ENCODE measurements at places on chromosomes 5 and 9. TPM values are rescaled to one million over a fixed set of nuclear protein-coding genes. Genes with fewer than 3 reads are reported as not detected.

- no peak overlapping the region for H3K4me3 ChIP-seq
- H3K36me3 ChIP-seq = no peaks in the 10 kb centered on the region
- no peak for DNase-seq
- H3K4me1 ChIP-seq = no peaks in the 10 kb centered on the region
- no peaks in the 10 kb centered on the region for H3K27me3 ChIP-seq
Measured at GRCh38 chr5:152631221-152631620, 226.1 kb upstream of the NMUR2 start.

GRCh38 chr5:158882660-158883059 lies 217.1 kb downstream of the EBF1 start:
- no peak overlapping the region for H3K27ac ChIP-seq
- no peaks in the 10 kb centered on the region for H3K27me3 ChIP-seq
- no peaks in the 10 kb centered on the region for H3K36me3 ChIP-seq

PCDHGA8 gene
- total RNA-seq = 0.08 TPM

- H3K4me1 ChIP-seq = 0 out of 2 replicates have a peak, but pooled peaks cover under 1% of the 10 kb centered on the region
- DNase-seq = no peak
- peaks cover 6% of the 10 kb centered on the region for H3K36me3 ChIP-seq
- no peak overlapping the region for H3K27ac ChIP-seq
- H3K4me3 ChIP-seq = no peak overlapping the region
- no peaks in the 10 kb centered on the region for H3K27me3 ChIP-seq
Measured at GRCh38 chr5:119174578-119175163, 103.8 kb downstream of the DMXL1 start.

GRCh38 chr9:113853333-113853732 lies 22.8 kb upstream of the ZNF618 start:
- no peak overlapping the region for H3K4me3 ChIP-seq
- peaks cover 6% of the 10 kb centered on the region for H3K4me1 ChIP-seq
- H3K27me3 ChIP-seq = no peaks in the 10 kb centered on the region
- H3K27ac ChIP-seq = no peak overlapping the region
- DNase-seq = peak; percentile 28
- H3K36me3 ChIP-seq = no peaks in the 10 kb centered on the region

GRCh38 chr5:41368158-41368557 lies 142.2 kb downstream of the PLCXD3 start:
- no peak overlapping the region for H3K4me3 ChIP-seq
- H3K4me1 ChIP-seq = no peaks in the 10 kb centered on the region
- DNase-seq = no peak

GRCh38 chr9:35293376-35293964 lies 131.7 kb downstream of the UNC13B start:
- H3K36me3 ChIP-seq = 0 out of 2 replicates have a peak, but pooled peaks cover 1% of the 10 kb centered on the region
- H3K27me3 ChIP-seq = no peaks in the 10 kb centered on the region
- H3K27ac ChIP-seq = no peak overlapping the region
- peaks cover 6% of the 10 kb centered on the region for H3K4me1 ChIP-seq
- no peak for DNase-seq

NR5A1 gene
- total RNA-seq = 38.8 TPM

- DNase-seq = no peak
- no peaks in the 10 kb centered on the region for H3K4me1 ChIP-seq
Measured at GRCh38 chr9:100939636-100940035, 88.9 kb upstream of the PLPPR1 start.

GRCh38 chr9:92293075-92293354 lies 482 bp downstream of the IARS1 start:
- H3K27me3 ChIP-seq = no peaks in the 10 kb centered on the region
- peak overlapping the region; percentile 92 for H3K4me3 ChIP-seq
- H3K36me3 ChIP-seq = peaks cover 3% of the 10 kb centered on the region
- H3K27ac ChIP-seq = peak overlapping the region; percentile 85

DAPK1 gene
- 34.0 TPM for total RNA-seq

GRCh38 chr9:132245465-132245864 lies 83.6 kb downstream of the NTNG2 start:
- no peak overlapping the region for H3K4me3 ChIP-seq
- H3K36me3 ChIP-seq = no peaks in the 10 kb centered on the region
- no peak for DNase-seq
- peaks cover 52% of the 10 kb centered on the region for H3K27me3 ChIP-seq
- peaks cover 16% of the 10 kb centered on the region for H3K4me1 ChIP-seq

DNA sequence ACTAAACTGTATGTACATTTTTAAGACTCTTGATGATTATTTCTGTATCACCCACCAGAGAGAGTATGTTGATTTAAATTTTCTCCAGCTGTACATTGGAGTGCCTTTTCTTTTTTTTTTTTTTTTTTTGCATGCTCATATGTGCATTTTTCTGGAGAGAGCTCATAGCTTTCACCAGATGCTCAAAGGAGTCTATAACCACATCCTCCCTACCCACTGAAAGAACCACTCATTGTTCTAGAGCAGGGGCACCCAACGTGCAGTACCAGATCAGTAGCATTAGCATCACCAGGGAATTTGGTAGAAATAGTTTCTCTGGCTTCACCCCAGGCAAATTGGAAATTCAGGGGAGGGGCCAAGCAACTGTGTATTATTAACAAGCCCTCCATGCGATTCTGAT lies 53.9 kb upstream of the TMEM171 start:
- no peak overlapping the region for H3K4me3 ChIP-seq
- H3K36me3 ChIP-seq = no peaks in the 10 kb centered on the region
- no peaks in the 10 kb centered on the region for H3K4me1 ChIP-seq
- H3K27me3 ChIP-seq = no peaks in the 10 kb centered on the region
- no peak overlapping the region for H3K27ac ChIP-seq

GRCh38 chr5:170466988-170467707 lies 36.7 kb upstream of the KCNIP1 start:
- no peak overlapping the region for H3K27ac ChIP-seq
- H3K27me3 ChIP-seq = peaks cover 15% of the 10 kb centered on the region
- no peak overlapping the region for H3K4me3 ChIP-seq
- no peaks in the 10 kb centered on the region for H3K36me3 ChIP-seq
